ENCODE measurements at places on chromosomes 2 and 18.

- DNase-seq = no peak
These were observed 367 bp downstream of the FBXO48 start for GRCh38 chr2:68466778-68467076.

DNA sequence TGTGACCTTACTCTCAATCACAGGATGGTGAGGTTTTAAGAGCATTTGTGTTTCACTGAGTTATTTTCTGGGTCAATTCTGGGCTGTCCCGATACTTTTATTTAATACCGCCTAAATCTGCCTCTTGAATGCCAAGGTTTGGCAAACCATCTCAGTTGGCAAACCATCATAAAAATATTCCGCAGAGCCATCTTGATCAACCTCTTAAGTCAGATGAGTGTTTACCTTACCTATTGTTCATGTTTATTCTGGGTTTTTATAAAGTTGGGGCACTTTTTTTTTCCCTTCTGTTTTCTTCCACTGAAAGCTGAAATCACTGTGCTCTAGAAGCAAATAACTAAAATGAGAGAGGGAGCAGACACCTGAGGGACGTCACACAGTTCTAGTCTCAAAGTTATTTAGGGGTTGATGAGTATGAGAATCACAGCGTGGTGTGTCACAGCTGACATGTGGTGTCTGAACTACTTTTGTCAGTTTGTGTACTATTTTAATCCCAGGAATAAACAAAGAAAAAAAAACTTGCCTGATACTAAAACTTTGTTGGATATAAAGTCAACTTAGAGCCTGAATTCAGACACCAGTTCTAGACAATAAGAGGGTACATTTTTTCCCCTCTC lies 48.6 kb downstream of the ETAA1 start:
- DNase-seq = no peak

DNA sequence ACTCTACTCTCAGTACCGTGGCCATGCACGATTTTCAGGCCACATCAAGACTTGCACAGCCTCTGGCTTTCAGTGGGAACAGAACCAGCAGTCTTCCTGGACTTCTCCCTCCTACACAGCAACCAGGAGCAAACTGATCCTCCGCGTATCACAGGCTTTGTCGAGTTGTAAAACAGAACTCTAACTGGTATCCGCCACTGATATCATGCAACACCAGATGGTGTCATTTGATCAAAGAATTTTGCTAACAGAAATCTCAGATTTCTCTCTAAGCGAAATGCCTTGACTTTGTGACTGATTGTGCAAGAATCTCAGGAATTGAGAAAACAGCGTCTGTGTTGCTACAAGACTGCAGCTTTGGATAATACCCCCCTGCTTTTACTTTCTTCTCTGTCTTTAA lies 85.7 kb downstream of the COPS8 start:
- DNase-seq = no peak

- no peak for DNase-seq
These were observed 828.3 kb upstream of the PIK3C3 start for GRCh38 chr18:41126541-41127235.

- no peak for DNase-seq
These were observed 90.0 kb downstream of the ARHGAP15 start for GRCh38 chr2:143219266-143219665.

DNA sequence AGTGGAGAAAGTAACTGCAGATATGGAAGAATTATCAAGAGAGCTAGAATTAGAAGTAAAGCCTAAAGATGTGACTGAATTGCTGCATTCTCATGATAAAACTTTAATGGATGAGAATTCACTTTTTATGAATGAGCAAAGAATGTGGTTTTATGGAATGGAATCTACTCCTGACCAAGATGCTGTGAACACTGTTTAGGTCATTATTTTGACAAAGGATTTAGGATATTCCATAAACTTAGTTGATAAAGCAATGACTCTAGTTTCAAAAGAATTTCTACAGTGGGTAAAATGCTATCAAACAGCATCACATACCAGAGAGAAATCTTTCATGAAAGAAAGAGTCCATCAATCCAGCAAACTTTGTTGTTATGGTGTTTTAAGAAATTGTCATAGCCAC lies 1317.7 kb upstream of the ACVR2A start:
- DNase-seq = no peak

DNA sequence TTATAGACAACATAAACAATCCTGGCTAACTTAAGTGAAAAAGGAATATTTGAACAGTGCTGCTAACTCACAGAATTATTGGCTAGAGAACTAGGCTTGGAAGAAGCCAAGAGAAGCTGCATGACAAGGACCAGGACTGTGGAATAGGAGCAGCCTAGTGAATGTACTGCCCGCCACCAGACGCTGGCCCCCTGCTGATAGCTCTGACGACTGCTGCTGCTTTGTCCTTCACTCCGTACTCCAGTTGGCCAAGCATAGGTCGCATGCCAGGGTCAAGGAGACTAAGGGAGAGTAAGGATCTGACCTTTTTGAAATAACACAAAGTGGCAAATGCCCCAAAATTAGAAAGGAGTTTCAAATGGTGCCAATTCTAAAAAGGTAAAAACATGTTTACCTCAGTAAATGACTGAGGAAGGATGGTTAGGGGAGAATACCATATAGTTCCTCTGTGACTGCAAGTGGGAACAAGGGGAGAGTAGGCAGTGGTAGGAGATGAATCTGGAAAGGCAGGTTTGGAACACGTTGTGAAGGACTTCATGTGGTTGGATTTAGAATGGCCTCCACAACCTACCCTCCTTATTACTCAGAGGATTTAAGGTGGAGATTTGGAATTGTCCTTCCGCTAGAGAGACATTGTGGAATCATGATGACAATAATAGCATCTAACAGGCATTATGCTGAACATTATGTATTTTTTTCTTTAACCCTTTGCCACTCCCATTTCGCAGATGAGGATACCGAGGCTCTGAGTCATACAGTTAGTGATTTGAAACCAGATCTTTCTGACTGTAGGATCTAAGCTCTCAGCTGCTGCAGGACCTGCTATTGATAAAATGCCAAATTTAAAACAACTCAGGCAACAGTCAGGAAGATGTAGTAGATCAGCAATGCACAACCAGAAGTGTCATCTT lies 19.5 kb downstream of the STRADB start:
- peak; percentile 57 for DNase-seq

GRCh38 chr2:55054106-55054875 lies 4.0 kb upstream of the RTN4 start:
- no peak for DNase-seq

DNA sequence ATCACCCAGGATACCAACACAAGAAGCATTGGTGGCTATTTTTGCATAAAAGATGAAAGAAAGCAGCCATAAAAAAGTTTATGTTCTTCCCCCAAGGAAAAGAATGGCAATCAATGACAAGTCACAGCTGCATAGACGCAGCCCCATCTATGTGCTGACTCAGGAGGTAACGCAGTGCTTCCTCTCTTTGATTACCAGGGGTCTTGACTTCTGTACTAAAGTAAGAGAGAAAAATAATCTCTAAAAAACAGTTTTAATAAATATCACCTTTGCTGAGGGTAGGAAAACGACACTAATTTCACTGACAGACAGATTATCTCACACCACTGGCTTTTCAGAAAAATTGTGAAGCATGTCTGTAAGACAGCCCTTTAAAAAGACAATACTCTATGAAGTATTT lies 33.9 kb upstream of the EVA1A start:
- DNase-seq = no peak

- no peak for DNase-seq
These were observed 318.9 kb downstream of the NCKAP5 start for GRCh38 chr2:133249362-133249761.

DNA sequence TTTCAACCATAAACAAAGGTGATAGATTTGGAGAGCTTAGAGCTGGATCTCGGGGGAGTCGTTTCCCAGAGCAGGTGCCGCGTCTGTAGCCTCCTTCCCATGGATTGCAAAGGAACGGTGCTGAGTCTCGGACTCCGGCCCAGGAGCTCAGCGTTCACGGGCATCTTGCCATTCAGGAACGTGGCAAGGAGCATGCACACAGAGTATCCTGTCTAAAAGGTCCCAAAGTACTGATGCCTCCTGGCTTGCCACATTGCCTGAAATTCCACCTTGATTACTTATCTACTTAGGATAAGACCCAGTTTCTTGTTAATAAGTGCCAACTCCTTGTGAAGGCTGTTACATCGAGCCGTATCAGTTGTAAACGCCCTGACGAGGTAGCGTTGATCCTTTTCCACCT lies 197.8 kb upstream of the MYT1L start:
- no peak for DNase-seq

- no peak for DNase-seq
These were observed 17.3 kb upstream of the CRIM1 start for GRCh38 chr2:36338124-36338826.

GRCh38 chr18:24801001-24801400 lies 340.6 kb downstream of the HRH4 start:
- DNase-seq = no peak

DNA sequence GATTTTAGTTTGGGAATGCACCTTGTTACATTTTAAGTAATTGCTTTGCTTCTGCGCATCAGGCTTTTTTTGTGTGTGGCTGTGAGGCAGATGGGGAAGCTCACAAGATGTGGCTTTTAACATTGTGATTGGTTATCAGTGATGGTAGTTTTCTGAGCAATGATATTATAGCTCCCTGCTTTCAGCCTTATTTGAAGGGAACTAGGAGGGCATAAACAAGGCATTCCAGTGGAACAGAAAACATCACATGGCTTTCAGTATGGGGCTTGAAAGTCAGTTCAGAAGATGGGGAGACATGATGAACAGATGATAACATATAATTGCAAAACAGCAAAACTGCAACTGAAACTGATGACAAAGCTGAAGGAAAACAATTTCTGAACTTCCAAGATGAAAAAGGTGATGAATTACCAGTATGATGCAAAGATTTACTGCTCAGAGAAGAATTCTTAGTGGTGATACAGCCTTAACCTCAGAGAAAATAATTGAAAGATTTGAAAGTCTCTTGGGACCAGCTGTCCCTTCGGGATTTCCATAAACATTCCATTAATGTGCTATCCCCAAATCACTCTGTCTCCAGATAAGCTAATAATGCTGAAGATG lies 439.7 kb downstream of the RND3 start:
- DNase-seq = no peak

- no peak for DNase-seq
These were observed 25.6 kb upstream of the ACSL3 start for GRCh38 chr2:222835143-222835822.

DNA sequence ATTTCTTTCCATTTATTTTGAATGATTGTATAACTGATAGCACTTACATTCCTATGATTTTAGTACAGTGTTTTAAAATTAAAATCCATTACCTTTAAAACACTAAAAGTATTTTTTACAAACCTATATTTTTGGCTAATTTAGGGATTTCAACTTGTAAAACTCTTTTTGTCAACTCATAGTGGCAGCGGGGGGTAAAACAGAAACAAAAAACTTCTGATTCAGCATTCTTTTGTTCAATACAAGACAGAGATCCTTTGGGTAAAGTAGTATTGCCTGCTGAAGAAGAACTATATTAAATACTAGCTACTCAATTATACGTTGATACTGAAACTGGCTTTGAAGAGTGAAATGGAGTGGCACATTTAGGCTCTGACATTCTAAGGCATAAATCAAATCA lies 437.4 kb upstream of the CDH19 start:
- DNase-seq = no peak

DNA sequence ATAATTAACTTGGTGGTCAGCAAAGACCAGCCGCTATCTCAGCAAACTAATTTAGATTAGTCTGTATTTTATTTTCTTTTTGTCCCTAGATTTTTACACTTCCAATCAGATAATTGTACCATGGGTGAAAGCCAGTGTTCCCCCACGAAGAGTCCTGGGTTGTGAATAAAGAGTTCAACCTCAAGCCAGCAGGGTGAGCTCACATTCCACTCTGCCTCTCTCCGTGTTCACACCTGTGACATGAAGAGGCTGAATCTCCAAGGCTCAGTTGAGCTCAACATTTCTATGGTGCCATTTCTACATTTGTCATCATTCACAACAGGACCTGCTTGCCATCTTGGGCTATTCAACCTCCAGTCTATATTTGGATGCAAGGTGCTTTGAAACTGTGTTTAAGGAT lies 771.5 kb downstream of the GALR1 start:
- no peak for DNase-seq

DNA sequence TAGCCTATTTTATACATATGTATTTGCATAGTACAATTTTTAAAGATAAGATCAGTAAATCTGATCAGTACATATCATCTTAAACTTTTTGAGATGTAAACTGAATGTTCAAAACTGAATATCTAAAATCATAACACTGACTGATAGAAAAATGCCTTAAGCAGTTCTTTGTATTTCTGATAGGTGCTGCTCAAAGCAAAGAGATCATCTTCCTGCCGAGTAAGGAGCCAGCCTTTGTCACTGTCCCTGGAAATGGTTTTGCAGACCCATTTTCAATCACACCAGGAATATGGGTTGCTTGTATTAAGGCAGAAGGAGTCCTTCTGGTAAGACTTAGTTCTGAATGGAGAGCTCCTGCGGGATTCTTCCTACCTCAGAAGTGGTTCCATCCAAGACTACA lies 135.0 kb downstream of the LAMA3 start:
- no peak for DNase-seq

GRCh38 chr2:105893011-105893995 lies 148.6 kb downstream of the NCK2 start:
- DNase-seq = no peak

GRCh38 chr2:65554765-65555591 lies 122.6 kb upstream of the SPRED2 start:
- DNase-seq = no peak

DNA sequence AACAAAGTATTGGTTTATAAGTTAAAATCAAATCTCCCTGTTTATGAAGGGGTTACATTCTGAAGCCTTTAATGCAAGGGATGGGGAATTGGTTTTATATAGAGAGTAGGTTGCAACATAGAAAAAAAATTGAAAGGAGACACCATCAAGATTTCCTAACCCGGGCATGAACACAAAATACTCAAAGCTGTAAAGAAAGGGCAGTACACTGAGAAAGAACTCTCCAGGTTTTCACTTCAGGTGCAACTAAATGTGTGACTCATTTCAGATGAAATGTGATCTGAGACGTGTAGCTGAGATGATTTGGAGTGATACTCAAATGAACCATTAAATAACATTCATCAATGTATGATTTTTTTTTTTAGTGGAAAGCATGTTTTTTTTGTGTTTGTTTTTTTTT lies 43.6 kb downstream of the SANBR start:
- DNase-seq = no peak

DNA sequence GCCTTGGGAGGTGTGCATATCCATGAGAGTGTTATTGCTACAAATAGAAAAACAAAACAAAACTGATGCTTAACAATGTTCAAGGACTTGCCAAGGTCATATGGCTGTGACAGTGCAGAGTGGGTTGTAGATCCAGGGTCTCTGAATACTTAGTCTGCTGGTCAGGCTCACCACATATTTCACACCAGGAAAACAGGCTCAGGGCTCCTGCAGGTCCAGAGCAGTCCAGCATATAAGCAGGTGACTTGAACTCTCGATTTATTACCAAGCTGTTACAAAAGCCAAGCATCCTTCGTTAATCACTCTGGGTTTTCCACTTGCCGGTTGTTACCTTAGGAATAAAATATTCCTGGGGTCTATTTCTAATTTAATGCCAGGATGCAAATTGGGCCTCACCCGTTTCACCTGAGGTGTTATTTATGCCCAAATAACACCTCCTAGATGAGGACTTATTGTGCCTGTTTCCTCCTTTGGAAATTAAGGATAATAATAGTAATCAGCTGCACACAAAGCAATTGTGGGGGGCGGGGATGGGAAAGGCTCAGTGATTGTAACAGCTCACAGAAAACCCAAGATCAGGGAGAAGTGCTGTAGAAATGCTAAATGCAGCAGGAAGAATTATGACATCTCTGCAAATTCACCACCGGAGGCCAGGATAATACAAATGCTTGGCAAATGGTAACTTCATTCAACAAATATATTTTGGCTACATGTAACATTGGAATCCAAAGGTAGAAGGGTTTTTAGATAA lies 72.9 kb downstream of the TMEM182 start:
- DNase-seq = no peak
